Stimulated activated CD4-positive, alpha-beta T cell treated with anti-CD3 and anti-CD28 coated beads, Interleukin-2, amount 100 ng/mL, for 4 hours (primary cell): ENCODE measurements at places on chromosomes 7 and 10.

DNA sequence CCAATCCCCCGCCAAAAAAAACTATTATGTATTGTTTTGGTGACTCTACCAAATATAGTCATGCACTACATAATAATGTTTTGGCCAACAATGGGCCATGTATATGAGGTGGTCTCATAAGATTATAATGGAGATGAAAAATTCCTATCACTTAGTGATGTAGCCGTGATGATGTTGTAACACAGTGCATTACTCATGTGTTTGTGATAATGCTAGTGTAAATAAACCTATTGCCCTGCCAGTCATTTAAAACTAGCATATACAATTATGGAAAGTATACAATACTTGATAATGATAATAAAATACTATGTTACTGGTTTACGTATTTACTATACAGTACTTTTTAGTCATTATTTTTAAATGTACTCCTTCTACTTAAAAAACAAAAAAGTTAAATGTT is 101.5 kb downstream of the SLC25A40 start:
- DNase-seq: no peak

- no peak for DNase-seq
Measured at GRCh38 chr7:134890246-134891240, 95.8 kb upstream of the AGBL3 start.

DNA sequence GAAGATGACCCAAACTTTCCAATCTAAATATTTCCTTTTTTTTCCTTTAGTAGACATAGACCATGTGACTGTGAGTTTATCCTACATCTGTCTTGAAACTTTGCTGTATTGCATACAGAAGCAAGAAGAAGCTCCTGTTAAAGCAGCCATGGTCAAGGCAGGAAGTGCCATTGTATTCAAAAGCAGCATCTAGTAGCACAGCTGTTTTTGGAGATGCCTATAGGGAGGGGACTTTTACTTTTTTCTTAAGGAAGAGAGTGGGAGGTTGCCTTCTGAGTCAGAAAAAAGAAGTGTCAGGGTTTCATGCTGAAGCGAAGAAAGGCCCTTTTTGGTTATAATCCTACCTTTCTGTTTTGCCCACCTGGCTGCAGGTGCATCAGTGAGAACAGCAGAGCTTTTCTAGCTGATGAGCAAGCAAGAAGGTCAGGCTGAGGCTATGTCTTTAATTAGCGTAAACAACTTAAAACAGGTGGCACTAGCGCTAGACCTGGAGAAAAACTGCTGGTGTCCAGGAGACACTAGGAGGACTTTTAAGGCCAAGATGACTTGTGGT is 234.1 kb upstream of the AGK start:
- no peak for DNase-seq

DNA sequence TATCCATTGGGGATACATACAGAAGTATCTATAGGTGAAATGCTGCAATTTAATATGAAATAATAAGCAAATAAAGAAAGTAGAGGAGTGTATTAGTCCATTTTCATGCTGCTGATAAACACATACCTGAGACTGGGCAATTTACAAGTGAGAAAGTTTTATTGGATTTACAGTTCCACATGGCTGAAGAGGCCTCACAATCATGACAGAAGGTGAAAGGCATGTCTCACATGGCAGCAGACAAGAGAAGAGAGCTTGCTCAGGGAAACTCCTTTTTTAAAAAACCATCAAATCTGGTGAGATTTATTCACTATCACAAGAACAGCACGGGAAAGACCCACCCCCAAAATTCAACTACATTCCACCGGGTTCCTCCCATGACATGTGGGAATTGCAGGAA is 82.8 kb upstream of the TRIM24 start:
- DNase-seq: no peak

DNA sequence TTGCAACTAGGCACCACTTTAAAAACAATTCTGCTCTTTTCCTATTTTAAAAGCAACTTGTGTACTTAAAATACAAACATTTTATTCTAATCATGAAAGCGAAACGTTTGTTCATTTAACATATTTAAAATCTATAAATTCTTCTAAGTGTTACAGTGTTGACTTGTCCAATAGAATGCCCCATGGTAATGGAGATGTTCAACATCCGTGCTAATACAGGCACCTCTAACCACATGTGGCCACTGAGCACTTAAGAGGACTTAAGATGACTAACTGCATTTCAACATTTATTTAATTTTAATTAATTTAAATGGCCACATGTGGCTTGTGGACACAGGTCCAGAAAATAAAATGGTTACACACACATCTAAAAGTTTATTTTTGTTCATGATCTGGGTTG is 115.1 kb downstream of the TPK1 start:
- no peak for DNase-seq

DNA sequence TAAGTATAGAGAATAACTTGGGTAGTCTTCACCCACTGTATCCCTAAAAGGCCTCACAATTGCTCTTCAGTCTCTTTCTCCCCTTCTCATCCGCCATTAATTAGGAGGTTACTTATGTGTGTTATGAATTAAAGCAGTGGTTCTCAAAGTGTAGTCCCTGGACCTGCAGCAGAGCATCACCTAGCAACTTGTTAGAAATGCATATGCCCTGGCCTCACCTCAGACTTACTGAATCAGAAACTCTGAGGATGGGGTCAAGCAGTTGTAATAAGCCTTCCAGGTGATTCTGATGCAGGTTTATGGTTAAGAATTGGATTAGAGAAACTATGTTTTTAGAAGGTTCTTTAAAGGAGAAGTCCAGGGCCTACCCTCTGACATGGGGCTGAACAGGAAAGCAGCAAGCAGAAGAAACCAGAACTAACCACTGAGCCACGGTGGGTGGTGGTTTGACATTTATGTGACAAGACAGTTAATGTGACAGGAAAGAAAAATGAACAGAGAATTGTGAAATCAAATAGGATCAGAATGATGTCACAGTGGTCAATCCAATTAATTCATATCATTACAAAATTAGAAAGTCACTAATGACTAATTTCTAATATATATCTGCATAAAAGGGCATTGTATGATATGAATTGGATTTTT is 37.6 kb downstream of the ENTPD1 start:
- DNase-seq: no peak

GRCh38 chr10:31611161-31611560 is 292.1 kb downstream of the ZEB1 start:
- DNase-seq: no peak

DNA sequence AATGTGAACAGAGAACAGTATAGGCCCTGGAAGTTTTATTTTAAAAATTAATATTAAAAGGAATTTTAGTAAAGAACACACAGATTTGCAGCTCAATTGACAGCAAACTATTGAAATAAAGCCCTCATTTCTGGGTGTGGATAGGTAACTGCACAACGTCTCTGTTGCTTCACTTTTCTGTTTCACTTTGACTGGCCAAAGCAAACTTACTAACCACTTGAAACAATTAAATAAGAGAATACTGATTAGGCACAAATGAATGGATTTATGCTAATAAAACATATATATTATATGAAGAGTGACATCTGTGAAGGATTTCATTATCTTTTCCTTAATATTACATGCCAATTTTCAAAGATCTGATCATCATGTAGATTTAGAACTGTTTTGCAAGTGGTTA is 11.9 kb downstream of the ZNF804B start:
- no peak for DNase-seq

DNA sequence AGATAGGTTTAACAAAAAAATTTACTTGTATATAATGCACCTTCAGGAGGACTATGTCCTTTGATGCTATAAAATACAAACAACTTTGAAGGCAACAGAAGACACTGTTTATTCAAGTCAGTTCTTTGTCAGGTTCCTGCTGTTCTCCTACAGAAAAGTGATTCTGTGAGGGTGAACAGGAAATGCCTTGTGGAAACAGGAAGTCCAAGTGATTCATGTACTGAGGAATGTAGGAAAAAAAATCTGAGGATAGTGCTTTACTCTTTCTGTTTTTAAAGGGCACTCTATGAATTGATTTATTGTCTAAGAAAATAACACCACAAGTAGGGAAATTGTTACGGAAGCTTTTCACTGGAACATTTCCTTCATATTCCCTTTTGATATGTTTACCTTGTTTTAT is 171.9 kb downstream of the HDAC9 start:
- no peak for DNase-seq

DNA sequence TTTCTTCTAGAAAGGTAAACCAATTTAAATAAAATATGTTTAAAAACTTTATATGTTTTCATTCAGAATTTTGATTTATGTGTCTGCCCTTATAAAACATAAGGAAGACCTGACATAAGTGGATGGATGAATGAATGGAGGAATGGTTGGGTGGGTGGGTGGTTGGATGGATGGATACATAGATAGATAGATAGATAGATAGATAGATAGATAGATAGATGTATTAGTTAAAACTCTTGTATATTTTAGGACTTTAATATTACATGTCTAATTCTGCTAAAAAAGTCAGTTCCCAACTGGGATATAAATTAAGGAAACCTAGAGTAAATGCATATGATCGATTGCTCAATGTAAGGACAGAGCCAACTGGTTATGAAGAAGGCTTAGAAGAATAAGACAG is 156.3 kb upstream of the WNT16 start:
- DNase-seq: no peak

GRCh38 chr10:86538547-86538946 is 17.0 kb upstream of the WAPL start:
- no peak for DNase-seq

GRCh38 chr7:56125831-56126230 is 9.6 kb upstream of the NUPR2 start:
- DNase-seq: no peak

DNA sequence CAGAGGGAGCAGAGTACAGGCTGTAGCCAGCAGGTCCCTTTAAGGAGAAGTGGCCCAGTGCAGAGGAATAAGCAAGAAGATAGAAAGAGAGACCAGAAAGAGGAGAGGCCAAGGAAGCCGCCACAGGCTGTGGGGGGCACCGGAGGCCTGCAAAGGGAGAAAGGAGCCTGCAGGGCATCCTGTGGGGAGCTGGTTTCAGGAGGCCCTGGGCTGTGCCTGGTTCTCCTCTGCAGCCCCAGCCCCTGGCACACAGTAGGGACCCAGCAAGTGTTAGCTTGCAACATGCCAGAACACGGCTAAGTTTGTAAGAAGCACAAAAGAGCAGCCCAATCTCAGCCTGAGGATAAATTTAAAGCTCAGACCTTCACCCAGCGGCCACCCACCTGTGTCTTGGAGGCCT is 12.3 kb upstream of the C10orf71 start:
- DNase-seq: no peak

GRCh38 chr7:22758576-22758975 is 31.6 kb downstream of the IL6 start:
- no peak for DNase-seq

DNA sequence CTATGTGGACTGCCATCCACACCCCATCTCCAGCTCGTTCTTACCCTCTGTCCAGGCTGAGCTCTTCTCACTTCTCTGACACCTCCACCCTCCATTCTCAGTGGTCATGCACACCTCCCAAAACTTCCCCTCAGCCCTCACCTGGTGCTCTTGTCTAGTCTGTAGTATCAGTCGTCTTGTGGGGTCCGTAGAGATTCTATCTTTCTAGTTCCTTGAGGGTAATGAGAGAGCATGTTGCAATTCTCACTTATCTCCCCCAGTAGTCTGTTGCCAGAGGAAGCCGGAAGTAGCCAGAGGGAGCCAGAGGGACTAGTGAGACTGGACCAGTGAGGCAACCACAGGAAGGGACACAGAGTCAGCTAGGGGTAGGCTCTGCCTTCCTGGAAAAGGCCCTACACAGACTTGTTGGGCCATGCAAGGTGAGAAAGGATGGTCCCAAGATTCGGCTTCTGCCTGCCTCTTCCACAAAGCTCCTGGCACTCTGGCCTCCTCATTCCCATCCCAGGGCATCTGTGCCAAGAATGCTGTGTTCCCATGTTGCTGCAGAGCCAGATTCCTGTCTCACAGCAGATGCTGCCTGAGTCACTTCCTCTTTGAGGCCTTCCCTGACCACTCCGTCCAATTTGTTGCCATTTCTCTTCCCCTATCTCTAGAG is 50.6 kb upstream of the DUSP5 start:
- no peak for DNase-seq

DNA sequence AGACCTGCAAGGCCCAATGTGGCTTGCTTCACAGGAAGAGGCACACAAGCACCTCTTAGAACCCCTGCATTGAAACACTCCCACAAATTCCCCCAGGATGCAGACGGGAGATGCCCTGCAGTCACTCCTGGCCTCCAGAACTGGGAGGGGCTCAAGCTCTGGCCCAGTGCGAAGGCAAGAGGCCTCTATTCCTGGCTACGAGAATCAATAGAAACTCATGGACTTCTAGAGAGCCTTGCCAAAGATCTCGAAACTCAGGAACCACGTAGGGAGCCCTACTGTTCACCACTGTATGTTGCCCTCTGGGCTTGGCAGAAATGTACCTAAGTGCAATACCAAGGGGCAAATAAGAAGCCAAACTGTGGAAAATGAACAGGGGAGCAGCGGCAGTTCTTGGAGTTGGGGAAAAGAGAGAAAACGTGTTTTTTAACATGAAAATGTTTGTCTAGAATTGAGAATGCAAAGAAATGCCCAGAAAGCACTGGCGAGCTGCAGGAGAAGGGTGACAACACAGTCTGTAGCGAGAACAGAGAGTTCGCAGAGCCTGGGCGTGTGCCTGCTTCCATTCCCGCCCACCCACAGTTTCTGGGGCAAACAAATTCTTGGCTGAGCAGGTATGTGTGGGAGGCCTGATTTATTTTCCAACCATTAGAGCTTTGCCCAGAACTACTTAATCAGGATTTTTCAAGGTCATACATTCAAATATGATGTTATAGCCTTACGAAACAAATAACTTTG is 260.5 kb upstream of the KLF14 start:
- DNase-seq: no peak

- DNase-seq: no peak
Measured at GRCh38 chr10:121808835-121809234, 119.0 kb downstream of the ATE1 start.

- no peak for DNase-seq
Measured at GRCh38 chr7:44505595-44505994, 15.1 kb upstream of the NUDCD3 start.

DNA sequence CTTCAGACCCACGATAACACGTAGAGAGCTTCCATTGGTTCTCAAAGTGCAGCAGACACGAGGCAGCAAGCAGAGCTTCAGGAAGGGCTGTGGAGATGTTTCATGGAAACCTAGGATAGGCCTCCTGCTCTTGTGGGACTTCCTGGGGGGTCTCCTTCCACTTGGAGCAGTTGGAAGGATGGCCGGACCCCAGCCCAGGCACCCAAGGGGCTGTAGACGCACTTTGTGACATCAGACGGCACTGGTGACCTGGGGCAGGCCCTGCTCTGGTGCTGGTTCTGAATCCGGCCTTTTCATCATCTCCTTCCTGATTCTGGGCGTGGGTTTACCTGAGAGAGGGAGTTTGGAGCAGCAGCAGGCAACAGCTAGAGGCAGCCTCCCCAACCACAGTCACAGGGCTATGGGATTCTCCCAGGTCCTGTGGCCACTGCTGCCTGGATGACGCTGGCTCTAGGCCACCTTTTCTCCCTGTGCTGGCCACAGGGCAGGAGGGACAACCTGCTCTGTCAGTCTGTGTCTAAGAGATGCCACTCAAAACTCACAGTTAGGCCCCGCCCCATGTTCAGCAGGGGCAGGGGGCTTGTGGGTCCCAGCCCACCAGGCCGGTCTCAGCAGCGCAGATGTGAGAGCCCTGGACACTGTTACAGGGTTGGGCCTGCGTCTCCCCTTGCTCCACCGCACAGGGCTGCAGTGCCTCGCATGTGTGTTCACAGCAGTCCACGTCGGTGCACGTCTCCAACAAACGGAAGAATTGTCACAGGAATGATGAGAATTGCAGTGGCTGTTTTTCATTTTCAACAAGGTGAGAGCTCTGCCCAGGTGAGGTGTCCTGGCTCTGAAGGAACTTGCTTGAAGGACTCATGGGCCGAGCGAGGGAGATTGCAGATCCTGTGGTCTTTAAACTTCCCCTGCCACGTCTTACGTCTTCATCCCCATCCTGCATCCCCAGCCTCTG is 569.3 kb downstream of the TCERG1L start:
- DNase-seq: no peak

- peak; percentile 80 for DNase-seq
Measured at GRCh38 chr7:1412322-1413261, 46.7 kb downstream of the MICALL2 start.
